ENCODE measurements at places on chromosomes 5 and 9.

DNA sequence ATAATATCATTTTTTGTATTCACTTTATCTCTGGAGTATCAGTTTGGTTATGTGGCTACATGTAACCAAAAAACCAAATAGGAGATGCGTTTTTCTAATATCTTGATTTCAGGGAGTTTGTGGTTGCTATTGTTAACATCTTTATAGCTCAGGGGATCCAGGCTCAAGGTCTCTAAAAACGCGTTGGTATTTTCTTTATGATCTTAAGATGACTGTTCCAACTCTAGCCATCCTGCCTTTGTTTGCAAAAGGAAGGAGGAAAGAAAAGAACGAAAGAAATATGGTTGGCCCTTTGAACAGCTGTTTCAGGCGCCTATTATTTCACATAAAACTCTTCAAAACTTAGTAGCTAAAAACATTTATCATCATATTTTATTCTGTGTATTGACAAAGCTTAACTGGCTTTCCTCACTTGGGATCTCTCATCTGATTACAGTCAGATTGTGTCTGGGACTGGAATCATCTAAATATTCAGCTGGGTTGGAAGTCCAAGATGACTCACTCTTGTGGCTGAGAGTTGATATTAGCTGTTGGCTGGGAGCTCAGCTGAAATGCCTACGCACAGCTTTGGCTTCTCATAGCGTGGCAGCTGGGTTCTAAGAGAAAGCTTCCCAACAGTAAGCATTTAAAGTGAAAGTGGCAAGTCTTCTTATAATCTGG lies 60.1 kb downstream of the FAM174A start:
- no peaks in the 10 kb centered on the region for H3K4me1 ChIP-seq
- peak; percentile 21 for DNase-seq
- H3K27ac ChIP-seq = peak overlapping the region; percentile 38
- H3K4me3 ChIP-seq = no peak overlapping the region

DNA sequence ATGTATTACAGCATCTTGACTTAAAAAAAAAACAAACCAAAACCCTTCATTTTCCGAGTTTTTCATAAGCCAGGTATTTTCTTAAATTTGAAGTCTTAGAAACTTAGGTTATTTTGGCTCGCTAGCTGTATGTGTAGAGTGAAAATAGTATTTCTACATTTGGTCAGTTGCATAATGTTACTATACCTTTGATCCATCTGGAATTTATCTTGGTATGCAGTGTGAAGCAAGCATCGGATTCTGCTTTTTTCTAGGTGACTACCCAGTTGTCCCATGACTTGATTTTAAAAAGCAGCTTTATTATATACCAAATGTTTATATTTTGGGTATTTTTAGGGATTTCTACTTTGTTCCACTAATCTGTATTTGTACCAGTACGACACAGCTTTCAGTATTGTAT lies 27.7 kb downstream of the UBAP1 start:
- no peaks in the 10 kb centered on the region for H3K27me3 ChIP-seq
- no peak overlapping the region for H3K4me3 ChIP-seq
- H3K36me3 ChIP-seq = peaks cover 6% of the 10 kb centered on the region
- peaks cover 27% of the 10 kb centered on the region for H3K4me1 ChIP-seq
- no peak overlapping the region for H3K27ac ChIP-seq

DNA sequence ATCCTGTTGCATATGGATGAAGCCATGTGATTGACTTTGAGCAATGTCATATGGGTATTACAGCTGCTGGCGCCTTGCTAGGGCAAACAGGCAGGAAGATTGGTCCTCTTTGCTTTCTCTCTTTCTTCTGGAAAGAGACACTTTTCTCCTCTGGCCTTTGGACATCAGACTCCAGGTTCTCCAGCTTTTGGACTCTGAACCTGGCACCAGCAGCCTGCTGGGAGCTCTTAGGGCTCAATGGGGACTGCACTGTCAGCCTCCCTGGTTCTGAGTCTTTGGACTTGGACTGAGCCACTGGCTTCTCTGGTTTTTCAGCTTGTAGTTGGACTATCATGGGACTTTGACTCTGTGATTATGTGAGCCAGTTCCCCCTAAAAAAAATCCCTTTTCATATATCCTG lies 34.8 kb upstream of the TENT4A start:
- no peak for DNase-seq
- H3K4me1 ChIP-seq = no peaks in the 10 kb centered on the region
- H3K27me3 ChIP-seq = no peaks in the 10 kb centered on the region
- no peak overlapping the region for H3K4me3 ChIP-seq
- no peak overlapping the region for H3K27ac ChIP-seq

GRCh38 chr5:2330325-2331130 lies 420.9 kb downstream of the IRX2 start:
- no peak overlapping the region for H3K4me3 ChIP-seq
- H3K27me3 ChIP-seq = no peaks in the 10 kb centered on the region
- H3K36me3 ChIP-seq = no peaks in the 10 kb centered on the region
- DNase-seq = no peak

GRCh38 chr9:5113994-5114748 lies 71.3 kb downstream of the INSL6 start:
- no peak overlapping the region for H3K27ac ChIP-seq
- no peak overlapping the region for H3K4me3 ChIP-seq
- no peaks in the 10 kb centered on the region for H3K27me3 ChIP-seq

DNA sequence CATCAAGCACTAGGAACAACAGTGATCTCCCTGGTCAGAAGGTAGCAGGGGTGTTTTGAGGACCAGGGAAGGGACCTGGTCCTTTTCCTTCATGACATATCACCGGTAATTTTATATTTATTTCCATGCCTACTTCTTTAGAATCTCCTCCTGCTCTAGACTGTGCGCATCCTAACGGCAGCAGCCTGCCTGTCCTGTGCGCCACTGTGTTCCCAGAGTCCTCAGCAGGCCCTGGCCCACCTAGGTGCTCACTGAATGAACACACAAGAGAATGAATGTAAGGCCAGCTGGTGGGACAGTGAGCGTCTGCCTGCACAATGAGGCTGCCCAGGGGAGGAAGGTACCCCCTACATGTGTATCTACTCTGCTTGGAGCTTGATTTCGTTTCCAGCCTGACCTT lies 51.5 kb downstream of the C5orf15 start:
- H3K4me3 ChIP-seq = no peak overlapping the region
- no peaks in the 10 kb centered on the region for H3K36me3 ChIP-seq
- DNase-seq = no peak
- H3K27me3 ChIP-seq = no peaks in the 10 kb centered on the region
- no peaks in the 10 kb centered on the region for H3K4me1 ChIP-seq

- no peaks in the 10 kb centered on the region for H3K36me3 ChIP-seq
- no peak overlapping the region for H3K27ac ChIP-seq
- no peak for DNase-seq
- H3K4me1 ChIP-seq = no peaks in the 10 kb centered on the region
Measured at GRCh38 chr5:150075233-150075632, 11.1 kb downstream of the CSF1R start.

- no peak overlapping the region for H3K4me3 ChIP-seq
- H3K27me3 ChIP-seq = no peaks in the 10 kb centered on the region
- H3K36me3 ChIP-seq = no peaks in the 10 kb centered on the region
- H3K27ac ChIP-seq = no peak overlapping the region
Measured at GRCh38 chr5:84437673-84438315, 53.1 kb upstream of the EDIL3 start.

- DNase-seq = no peak
- no peaks in the 10 kb centered on the region for H3K4me1 ChIP-seq
- no peak overlapping the region for H3K4me3 ChIP-seq
- H3K36me3 ChIP-seq = no peaks in the 10 kb centered on the region
- no peaks in the 10 kb centered on the region for H3K27me3 ChIP-seq
Measured at GRCh38 chr9:30349526-30350513, 2034.6 kb upstream of the ACO1 start.

GRCh38 chr5:154708846-154709245 lies 46.3 kb upstream of the LARP1 start:
- no peak for DNase-seq
- no peak overlapping the region for H3K4me3 ChIP-seq
- H3K36me3 ChIP-seq = no peaks in the 10 kb centered on the region
- H3K27ac ChIP-seq = no peak overlapping the region
- H3K4me1 ChIP-seq = peaks cover 3% of the 10 kb centered on the region

GRCh38 chr9:133563291-133563796 lies 28.8 kb downstream of the ADAMTSL2 start:
- peaks cover 64% of the 10 kb centered on the region for H3K27me3 ChIP-seq
- H3K27ac ChIP-seq = no peak overlapping the region
- no peak for DNase-seq
- H3K4me3 ChIP-seq = no peak overlapping the region
- no peaks in the 10 kb centered on the region for H3K4me1 ChIP-seq

- H3K4me1 ChIP-seq = no peaks in the 10 kb centered on the region
- H3K27ac ChIP-seq = no peak overlapping the region
- H3K36me3 ChIP-seq = no peaks in the 10 kb centered on the region
- no peak for DNase-seq
- H3K27me3 ChIP-seq = no peaks in the 10 kb centered on the region
- no peak overlapping the region for H3K4me3 ChIP-seq
Measured at GRCh38 chr5:27962198-27962597, 923.8 kb upstream of the CDH9 start.

DNA sequence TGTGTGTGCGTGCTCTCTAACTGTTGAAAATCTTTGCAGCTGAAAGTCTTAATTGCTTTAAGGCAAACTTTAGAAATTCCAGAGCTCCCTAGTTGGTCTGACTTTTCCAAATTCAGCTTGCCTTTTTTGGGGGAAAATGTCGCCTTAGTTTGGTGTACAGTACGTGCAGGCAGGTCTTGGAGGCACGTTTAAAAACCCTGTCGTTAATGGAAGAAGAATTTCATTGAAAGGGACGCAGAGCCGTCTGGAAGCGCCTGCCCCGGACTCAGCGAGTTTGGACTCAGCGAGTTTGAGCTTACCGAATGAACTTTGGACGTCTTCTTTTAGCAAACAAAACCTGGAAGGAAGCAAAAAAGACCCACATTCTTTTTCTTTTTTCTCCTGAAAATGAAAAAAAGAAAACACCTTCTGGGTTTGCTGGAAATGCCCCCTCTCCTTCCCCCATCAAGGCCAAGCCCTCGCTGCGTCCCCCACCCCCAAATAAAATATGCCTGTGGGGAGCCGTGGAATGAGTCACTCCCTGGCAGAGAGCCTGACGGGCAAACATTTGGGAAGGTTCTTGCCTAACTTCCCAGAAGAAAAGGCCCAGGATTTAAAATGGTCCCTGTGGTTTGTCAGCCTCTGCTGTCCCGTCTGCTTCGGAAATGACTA lies 1.5 kb downstream of the NEK6 start:
- H3K36me3 ChIP-seq = no peaks in the 10 kb centered on the region
- H3K4me3 ChIP-seq = peak overlapping the region; percentile 73

DNA sequence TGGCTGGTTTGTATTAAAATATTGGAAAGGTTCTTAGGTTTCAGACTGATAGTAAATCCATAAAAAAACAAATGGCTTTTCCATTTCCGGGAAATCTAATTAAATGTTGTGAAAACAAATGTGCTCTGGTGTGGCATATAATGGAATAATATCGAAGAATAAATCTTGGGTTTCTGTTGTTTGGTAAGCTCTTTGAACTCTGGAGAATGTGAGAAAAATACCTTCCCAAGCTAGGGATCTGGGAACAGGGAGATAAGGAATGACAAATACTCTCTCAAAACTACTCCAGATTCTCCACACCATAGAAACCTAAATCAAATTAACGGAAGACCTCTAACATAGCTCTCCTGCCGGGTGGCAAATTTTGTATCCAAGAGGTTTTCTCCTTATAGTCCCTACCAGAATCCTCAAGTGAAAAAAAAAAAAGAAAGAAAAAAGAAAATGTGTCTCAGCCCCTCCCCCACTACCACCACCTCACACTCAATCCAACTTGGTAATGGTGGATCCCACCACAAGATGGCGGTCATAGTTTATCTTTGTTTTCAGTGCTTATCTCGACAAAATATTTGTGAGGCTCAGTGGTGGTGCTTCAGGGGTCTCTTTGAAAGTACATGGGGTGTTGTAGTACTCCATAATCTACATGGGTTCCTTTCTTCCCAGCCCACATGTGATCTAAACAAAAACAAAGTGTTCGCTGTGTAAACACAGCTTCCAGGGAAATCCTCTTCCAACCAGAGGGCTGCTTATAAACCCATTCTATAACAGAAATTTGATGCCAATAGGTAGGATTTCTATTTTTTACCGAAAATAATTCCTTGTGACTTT lies 54.5 kb upstream of the FST start:
- H3K27ac ChIP-seq = no peak overlapping the region
- H3K4me1 ChIP-seq = no peaks in the 10 kb centered on the region
- H3K4me3 ChIP-seq = no peak overlapping the region
- no peaks in the 10 kb centered on the region for H3K27me3 ChIP-seq
- no peaks in the 10 kb centered on the region for H3K36me3 ChIP-seq

GRCh38 chr9:133112663-133113026 lies 8.4 kb downstream of the RALGDS start:
- H3K4me1 ChIP-seq = peaks cover 52% of the 10 kb centered on the region
- no peaks in the 10 kb centered on the region for H3K27me3 ChIP-seq
- peaks cover 46% of the 10 kb centered on the region for H3K36me3 ChIP-seq
- H3K27ac ChIP-seq = peak overlapping the region; percentile 59
- peak; percentile 85 for DNase-seq

- peaks cover 10% of the 10 kb centered on the region for H3K27me3 ChIP-seq
- H3K27ac ChIP-seq = no peak overlapping the region
- no peak overlapping the region for H3K4me3 ChIP-seq
Measured at GRCh38 chr9:93300585-93301081, 116.7 kb downstream of the WNK2 start.

GRCh38 chr5:9362600-9362999 lies 183.3 kb downstream of the SEMA5A start:
- no peak overlapping the region for H3K27ac ChIP-seq
- DNase-seq = no peak

DNA sequence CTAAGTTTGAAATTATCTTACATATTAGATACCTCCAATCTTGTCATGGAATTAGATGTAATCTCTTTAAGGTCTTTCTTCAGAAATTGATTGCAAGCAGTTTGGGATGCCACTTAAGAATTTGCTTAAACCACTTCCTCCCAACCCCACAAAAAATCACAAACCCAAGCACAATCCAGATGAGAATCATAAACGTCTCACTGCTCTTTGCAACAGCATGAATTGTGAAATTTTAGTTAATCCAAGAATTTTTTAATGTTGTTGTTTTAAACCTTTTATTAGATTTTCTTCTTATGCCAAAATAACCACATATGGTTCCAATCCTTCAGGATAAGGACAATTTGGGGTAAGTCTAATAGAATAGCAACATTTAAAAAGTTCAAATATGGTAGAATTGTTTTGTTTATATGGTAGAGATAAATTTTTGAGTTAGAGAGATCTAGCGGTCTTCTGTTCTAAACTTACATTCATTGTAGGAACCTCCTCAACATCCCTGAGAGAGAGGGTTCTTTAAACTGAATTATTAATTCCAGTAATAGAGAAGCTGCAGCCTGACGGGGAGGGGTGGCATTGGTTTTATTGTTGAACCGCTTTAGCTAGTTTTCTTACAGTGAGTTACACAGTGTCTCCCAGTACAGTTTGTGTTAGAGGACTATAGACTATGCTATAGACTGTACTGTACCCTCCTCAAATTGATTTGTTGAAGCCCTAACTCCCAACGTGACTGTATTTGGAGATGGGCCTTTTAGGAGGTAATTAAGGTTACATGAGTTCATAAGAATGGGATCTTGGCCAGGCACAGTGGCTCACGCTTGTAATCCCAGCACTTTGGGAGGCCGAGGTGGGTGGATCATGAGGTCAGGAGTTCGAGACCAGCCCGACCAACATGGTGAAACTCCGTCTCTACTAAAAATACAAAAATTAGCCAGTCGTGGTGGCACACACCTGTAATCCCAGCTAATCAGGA lies 24.8 kb upstream of the IL6ST start:
- H3K4me3 ChIP-seq = no peak overlapping the region
- no peaks in the 10 kb centered on the region for H3K4me1 ChIP-seq
- no peaks in the 10 kb centered on the region for H3K27me3 ChIP-seq

GRCh38 chr5:60668686-60669304 lies 31.2 kb downstream of the DEPDC1B start:
- no peaks in the 10 kb centered on the region for H3K36me3 ChIP-seq
- no peaks in the 10 kb centered on the region for H3K27me3 ChIP-seq

All from tibial artery (tissue), 4 donors.